ENCODE measurements at places on chromosomes 16 and 17.
A peak's percentile ranks its signal among the peaks of the same experiment; 100 is the strongest.

GRCh38 chr16:22260490-22260889, 36.7 kb upstream of the POLR3E start:
- DNase-seq = no peak

DNA sequence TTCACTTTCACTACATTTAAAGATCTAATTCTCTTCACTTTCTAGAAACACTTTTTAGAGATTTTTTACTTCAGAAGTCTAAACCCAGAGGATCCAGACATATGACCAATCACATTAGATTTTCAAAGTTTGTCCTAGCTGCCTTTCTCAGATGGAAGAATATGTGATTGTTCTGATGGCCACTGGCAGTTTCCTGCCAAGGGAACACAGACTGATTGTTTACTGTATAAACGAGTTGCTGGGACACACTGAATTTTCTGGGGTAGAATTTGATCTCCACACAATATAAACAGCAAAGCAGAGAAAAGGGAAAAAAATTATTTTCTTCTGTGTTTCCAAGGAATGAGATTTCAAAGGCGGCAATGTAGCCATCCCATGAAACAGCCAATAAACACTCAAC, 480.0 kb downstream of the TOX3 start:
- no peak for DNase-seq

- no peak for DNase-seq
Measured at GRCh38 chr16:67546091-67546501, 16.2 kb upstream of the CTCF start.

- DNase-seq = peak; percentile 94
Measured at GRCh38 chr17:75516255-75516618, at the start of gene TSEN54. TSEN54 (plus strand) TSS chr17:75516528; CDS start chr17:75516561, 33 bp downstream.

DNA sequence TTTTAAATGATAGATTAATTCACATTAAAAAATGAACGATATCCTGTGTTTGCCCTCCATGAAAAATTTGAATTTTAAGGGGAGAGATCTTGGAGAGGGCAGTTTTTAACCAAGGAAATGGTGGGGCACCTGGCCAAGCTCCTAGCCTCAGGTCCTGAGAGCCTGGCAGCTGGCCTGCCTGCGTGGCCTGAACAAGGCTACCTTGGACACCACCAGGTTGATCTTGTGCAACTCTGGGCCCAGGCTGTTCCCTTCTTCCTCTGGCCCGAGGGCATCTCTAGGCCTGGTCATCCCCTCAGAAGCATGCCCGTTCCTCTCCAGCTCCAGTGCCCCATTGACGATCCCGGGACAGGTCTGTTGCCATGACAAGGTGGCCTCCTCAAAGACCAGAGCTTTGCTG, 33.4 kb upstream of the LONP2 start:
- no peak for DNase-seq

DNA sequence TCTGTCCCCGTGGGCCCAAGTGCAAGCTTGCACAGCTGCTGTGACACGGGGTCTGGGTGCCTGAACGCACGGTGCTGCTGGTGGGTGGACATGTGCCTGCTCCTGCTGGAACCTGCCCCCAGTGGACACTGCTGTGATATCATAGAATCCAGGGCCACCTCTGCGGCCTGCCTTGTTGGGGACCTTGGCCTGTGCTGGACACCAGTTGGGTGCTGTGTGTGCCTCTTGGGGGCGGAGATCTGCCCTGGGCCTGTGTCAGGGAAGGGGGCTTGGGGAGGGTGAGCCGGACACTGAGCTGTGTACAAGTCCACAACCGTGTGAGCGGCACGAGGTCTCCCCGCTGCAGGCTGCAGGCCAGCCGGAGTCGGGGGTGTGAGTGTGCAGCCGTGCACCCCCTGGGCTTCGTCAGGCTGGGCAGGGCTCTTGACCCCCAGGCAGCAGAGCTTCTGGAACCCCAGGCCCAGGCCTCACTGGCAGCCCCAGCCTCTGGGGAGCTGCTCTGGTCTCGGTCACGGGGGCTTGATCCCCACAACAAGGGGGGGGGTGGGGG, 33.3 kb downstream of the GSE1 start:
- DNase-seq = no peak

GRCh38 chr17:17156107-17156506, 50.0 kb downstream of the PLD6 start:
- DNase-seq = no peak

- no peak for DNase-seq
Measured at GRCh38 chr17:79883202-79883601, 44.0 kb upstream of the CBX4 start.

GRCh38 chr17:59837308-59838051, 55.3 kb downstream of the TUBD1 start:
- peak; percentile 97 for DNase-seq

DNA sequence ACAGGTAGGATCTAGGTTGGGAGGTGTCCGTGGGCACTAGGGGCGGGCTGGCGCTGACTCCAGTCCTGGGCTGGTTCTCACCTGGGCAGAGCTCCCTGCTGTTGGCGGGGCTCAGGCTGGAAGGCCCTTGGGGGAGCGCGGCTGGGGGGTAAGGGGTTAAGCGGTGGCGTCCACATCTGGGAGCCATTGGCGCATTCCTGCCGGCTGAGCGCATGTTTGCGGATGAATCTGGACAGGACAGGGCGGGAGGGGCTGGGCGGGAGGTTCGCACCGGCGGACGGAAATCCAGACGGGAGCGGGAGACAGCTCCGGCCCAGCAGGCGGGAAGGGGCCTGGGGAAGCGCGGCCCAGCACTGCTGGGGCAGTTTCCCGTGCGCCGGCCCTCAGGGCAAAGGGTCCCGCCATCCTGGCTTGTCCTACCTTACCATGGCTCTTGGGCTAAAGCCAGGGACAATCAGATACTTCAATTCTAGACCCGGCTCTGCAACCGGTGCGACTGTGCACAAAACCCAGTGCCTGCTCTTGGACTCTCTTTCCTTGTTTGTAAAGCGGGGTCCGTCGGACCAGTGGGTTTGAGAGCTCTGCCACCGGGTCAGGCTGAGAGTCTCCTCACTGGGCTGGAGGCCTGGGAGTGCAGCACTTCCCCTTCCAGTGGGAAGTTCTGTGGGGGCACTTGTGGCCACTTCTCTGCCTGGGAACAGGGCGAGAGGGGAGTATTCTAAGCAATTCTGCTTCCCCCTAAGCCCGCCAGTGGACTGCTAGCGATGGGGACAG, 7.8 kb downstream of the RARA start:
- DNase-seq = no peak

- no peak for DNase-seq
Measured at GRCh38 chr17:72119873-72120641, 763 bp upstream of the SOX9 start.

- no peak for DNase-seq
Measured at GRCh38 chr16:56367764-56368163, 57.6 kb downstream of the AMFR start.

DNA sequence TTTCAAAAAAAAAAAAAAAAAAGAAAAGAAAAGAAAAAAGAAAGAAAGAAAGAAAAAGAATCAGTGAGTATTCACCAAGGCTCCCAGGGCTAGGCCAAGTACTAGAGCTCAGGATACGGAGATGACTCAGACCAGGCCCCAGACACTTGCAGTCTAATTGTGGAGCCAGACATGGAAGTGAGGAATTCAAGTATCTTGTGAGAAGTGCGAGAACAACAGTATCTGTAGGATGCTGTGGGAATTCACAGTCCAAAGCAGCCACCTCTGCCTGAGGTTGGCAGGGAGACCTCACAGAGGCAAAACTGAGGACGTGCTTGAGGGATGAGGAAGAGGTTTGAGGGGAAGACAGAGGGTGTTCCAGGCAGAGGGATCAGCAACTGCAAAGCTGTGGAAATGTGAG, 14.0 kb upstream of the ALDOA start:
- DNase-seq = no peak

DNA sequence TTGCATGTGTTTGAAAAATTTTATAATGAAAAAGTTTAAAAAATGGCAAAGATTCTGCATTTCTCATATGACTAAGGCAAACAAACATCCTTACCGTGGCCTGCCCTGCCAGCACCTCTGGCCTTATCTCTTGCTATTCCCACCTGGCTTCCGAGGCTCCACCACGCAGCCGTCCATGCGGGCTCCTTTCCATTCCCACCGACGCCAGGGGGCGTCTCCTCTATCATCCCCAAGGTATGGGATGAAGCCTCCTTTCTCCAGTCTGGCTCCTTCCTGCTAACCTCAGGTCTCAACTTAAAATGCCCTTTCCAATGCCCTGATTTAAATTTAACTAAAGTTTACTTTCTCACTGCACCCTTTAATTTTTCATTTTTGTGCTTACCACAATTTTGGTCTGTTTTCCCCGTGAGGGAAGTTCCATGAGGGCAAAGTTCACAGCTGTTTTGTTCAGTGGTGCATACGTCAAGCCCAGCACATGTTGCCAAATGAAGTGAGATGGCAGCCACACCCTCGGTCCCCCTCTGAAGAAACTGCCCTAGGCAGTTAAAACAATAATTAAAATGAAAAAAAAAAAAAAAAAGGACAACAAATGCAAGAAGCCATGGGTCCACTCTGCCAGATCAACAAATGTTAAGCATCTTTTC, 13.3 kb upstream of the SDK2 start:
- peak; percentile 4 for DNase-seq

DNA sequence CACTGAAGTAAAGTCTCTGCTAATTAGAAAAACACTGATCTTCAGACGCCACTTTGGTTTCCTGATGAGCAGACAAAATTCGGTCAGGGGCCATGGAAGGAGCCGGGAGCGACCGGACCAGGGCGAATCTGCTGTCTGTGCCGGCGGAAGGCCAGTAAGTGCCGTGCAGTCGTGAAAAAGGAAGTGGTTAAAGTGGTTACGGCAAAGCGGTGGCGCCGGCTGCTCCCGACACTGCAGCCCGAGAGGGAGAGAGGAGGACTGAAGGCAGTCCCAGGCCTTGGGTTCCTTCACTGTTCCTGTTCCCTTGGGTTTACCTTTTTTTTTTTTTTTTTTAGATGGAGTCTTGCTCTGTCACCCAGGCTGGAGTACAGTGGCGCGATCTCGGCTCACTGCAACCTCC, 17.3 kb upstream of the HEXD start:
- DNase-seq = peak; percentile 58

DNA sequence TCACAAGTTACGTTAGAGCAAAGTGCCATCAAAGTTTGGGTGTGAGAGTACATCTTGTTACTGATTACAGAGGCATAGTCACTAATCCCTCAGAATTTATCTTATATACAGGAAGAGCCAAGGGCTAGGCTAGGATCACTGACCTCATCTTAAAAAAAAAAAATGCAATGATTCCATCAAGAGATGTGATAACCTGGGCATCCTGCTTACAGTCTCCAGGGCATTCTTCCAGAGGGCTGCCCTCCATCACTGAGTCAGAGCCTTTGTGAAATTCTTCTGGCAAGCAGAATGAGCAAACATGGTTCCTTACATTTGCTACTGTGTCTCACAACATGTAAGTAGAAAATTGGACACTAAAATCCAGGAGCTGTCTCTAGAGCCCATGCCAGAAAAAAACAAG, 410.6 kb downstream of the ZFHX3 start:
- no peak for DNase-seq

- DNase-seq = peak; percentile 49
Measured at GRCh38 chr17:57986841-57987580, 1.0 kb downstream of the VEZF1 start.

- no peak for DNase-seq
Measured at GRCh38 chr17:62859146-62859545, 51.0 kb upstream of the MARCHF10 start.

GRCh38 chr16:50600582-50601283, 52.5 kb downstream of the NKD1 start:
- no peak for DNase-seq

DNA sequence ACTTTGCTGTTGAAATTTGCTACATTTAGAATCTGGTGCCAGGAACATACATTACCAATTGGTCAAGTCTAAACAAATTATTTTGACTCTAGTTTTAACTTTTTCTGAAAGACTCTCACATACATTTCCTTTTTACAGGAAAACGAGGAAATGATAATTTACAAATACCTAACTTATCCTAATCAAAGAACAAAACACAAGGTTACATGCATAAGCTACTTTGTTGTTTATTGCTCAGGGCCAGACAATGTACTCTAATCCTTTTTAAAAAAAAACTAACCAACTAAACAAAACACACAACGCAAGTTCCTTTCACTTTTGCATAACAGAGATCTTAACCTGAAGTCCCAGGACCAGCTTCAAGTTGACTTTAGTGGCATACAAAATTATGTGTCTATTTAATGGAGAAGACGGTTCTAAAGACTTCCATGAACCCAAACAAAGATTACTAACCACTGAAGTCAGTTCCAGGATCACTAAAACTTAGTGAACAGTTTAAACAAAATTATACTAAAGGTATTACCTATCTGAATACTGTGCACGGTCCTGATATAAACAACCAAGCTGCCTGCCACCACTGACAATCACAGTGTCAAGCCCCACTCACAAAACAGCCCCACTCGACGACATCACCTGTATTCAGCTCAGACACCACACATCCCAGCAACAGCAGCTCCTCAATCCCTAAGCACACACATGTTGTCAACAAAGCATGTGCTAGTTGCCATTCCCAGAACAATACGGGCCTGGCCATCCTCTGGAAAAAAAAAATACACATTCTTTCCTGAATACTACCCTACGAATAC, 1.9 kb downstream of the ZNF652 start:
- peak; percentile 38 for DNase-seq

DNA sequence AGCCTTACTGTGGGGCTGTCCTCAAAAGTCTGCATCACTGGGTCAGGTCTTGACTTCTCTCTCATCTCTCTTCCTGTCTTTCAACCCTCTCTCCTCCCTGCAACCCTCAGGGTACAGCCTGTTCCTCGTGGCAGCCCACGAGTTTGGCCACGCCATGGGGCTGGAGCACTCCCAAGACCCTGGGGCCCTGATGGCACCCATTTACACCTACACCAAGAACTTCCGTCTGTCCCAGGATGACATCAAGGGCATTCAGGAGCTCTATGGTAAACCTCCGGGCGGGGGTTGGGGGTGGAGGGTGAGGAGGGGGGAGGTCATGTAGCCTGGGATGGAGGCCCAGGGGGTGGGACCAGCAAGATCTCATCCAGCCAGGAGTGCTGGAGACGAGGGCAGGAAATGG, 12.7 kb downstream of the MMP2 start:
- DNase-seq = no peak

DNA sequence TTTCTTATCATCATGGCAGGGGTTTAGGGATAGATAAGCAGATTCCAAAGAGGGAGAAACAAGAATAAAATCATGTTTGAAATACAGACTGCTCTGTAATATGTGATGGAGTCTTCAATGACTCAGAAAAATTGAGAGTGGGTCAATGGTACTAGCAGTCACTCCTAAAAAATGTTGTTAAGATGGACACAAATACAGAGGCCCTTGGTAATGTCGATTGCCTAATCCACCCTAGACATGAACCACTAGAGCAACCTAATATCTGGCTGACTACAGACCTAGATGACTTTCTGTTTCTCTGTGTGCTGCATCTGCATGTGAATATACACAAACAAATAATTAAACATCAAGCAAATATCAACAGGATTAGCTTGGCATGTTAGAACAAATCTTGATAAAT, 135.8 kb downstream of the CDH8 start:
- no peak for DNase-seq

- no peak for DNase-seq
Measured at GRCh38 chr16:23254338-23254737, 47.8 kb upstream of the SCNN1B start.

- DNase-seq = peak; percentile 36
Measured at GRCh38 chr17:60392845-60393702, 1.1 kb upstream of the USP32 start.
